Bone marrow (tissue), 2 donors: ENCODE measurements at places on chromosomes 13 and 19.

DNA sequence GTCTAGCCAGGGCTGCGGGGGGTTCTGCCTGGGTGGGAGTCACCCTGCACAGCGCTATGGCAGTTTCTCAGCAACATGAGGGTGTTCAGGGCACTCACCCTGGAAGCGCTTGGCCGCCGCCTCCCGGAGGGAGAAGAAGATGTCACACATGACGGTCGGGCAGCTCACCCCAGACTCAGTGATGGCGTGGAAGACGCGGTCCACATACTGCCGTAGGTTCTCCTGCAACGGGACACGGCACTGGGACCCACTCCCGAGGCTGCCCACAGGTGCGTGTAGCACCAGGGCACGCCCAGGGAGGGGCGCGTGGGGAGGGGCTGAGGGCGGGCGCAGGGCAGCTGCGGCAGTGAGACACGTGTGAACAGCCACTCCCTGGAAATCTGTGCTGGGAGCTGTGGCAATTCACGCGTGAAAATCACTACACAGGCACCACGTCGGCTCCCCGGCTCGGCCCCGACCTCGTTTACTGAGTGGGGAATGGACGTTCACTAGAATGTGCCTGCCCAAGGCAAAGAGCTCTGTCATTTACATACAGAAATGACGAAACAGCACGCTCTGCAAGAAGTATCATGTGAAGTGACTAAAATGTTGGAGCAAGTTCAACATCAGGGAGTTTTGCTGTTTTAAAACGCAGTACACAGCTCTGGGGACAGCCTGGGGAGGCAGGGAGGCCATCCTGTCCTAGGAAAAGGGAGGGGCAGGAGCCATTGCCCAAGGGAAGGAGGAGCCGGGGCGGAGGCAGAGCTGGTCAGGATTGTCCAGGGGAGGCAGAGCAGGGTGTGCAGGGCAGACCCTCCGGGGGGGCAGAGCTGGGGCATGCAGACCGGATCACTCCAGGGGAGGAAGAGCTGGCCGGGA lies 41.5 kb upstream of the C13orf46 start:
- DNase-seq = no peak

GRCh38 chr19:14082675-14082960 lies 3.0 kb downstream of the C19orf67 start:
- DNase-seq = no peak

- no peak for DNase-seq
Observed at GRCh38 chr13:114313061-114313860, 1.0 kb upstream of the CHAMP1 start.

- DNase-seq = no peak
Observed at GRCh38 chr19:4498694-4499093, 19.6 kb downstream of the PLIN4 start.

- no peak for DNase-seq
Observed at GRCh38 chr13:91313103-91313502, 34.4 kb upstream of the MIR17HG start.

GRCh38 chr19:7685546-7686445 lies 5.2 kb downstream of the TRAPPC5 start:
- no peak for DNase-seq

- no peak for DNase-seq
Observed at GRCh38 chr19:15292140-15292539, 40.2 kb downstream of the BRD4 start.

GRCh38 chr13:113058988-113059850 lies 46.4 kb upstream of the F7 start:
- DNase-seq = no peak

DNA sequence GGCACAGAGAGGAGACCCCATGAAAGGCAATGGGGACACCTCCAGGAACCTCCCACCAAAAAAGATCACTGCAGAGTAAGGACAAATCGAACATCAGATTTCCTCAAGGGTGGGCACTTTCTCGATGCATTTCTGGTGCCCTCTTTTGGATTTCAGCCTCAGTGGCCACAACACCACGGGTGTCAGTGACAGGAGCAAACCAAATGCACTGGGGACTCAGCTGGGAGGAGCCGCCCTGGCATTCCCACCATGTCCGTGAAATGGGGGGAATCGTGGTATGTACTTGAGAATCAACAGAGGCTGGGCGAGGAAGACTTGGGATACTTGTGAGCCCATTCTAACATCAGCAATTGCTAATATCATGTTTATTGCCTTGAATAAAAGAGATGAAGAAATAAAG lies 16.3 kb downstream of the FAM187B start:
- DNase-seq = no peak

DNA sequence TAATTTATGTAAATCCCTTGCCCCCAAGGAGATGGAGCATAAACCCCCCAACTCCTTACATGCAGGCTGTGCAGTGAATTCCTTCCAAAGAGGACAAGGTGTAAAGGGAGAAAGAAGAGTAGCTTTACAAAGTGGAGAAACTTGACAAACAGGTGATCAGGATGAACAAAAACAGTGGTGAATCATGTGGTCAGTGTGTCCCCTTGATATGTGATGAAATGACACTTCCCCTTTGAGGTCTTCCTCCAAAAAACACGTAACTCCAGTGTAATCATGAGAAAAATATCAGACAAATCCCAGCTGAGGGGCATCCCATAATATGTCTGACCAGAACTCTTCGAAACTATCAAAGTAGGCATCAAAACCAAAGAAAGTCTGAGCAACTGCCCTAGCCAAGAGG lies 29.5 kb upstream of the AKT2 start:
- no peak for DNase-seq

GRCh38 chr19:5652261-5652660 lies 28.1 kb downstream of the MICOS13 start:
- DNase-seq = no peak

GRCh38 chr13:90884066-90884465 lies 463.4 kb upstream of the MIR17HG start:
- DNase-seq = no peak

- DNase-seq = no peak
Observed at GRCh38 chr19:38912600-38913514, 871 bp upstream of the CCER2 start.
